ENCODE measurements at places on chromosomes 16 and 17. TPM values are rescaled to one million over a fixed set of nuclear protein-coding genes. Genes with fewer than 3 reads are reported as not detected.

Gene SLC6A2
- not detected for total RNA-seq

Gene TUBB3
- 559 TPM for total RNA-seq

Gene RNF227
- total RNA-seq, result 2.8 TPM

Gene BCL6B
- total RNA-seq, result 0.33 TPM

Gene CCDC200
- total RNA-seq, result not detected

Gene CDH3
- total RNA-seq, result 0.17 TPM

Gene TEPSIN
- 27.6 TPM for total RNA-seq

Gene MMP25
- total RNA-seq, result not detected

Gene TBC1D3K
- total RNA-seq, result not detected

Gene TMEM238L
- not detected for total RNA-seq
